CD4-positive, alpha-beta T cell treated with Interleukin-4 for 1 hour (primary cell): ENCODE measurements at places on chromosomes 4 and X.

DNA sequence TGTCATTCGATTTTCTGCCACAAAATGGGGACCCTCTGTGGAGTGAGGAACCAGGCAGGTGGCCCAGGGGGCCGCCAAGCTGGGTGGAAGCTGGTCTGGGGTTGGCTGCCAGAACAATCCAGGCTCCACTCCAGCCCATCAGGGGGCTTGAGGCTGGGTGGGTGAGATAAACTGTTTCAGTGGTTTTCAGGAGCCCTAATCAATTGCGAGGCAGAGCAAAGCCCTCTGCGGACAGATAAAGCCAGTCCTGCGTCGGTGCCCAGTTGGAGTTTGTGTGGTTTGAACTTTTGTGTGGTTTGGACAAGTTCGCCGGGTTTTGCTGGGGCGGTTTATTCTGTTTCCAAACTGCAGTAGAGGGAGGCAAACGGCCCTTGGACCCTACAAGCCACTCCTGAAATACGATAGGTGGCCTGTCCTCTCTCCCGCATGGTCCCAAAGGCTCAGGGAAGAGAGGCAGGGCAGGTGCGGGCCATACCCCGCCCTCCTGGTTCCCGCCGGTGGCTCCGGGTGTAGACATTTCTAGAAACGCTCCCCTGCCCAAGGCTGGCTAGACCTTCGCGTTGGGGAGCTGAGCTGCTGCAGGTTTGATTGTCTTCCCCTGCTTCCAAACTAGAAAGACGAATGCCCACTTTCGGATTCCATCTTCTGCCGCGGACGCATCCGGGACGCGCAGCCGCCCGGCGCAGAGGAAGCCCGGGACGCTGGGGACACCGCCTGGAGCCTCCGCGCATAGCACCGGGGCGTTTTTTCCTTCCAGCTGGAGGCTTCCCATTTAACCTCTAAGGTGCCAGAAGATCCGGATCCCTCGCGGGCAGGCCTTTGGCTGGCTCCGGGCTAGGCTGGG lies 169.0 kb upstream of the BCOR start:
- peak; percentile 52 for DNase-seq

DNA sequence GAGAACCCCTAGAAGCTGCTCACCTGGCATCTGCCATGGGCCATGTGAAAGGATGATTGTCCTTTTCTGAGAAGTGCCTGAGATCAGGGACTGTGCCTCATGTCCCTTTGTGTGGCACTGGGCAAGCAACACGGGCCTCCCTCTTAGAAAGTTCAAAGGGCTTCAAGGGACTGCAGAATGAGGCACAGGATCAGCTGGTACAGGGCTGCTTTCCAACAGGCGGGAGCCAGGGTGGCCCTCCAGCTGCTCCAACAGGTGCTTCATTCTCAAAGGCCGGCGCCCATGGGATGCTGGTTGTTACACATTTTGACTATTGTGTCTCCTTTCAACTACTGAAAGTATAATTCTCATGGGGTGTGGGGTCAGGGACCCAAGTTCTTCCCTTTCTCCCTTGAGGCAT lies 114.7 kb downstream of the ENPP6 start:
- no peak for DNase-seq

GRCh38 chr4:53558065-53558801 lies 33.1 kb downstream of the LNX1 start:
- DNase-seq = no peak

GRCh38 chrX:79369871-79370270 lies 2.7 kb upstream of the ITM2A start:
- DNase-seq = no peak

DNA sequence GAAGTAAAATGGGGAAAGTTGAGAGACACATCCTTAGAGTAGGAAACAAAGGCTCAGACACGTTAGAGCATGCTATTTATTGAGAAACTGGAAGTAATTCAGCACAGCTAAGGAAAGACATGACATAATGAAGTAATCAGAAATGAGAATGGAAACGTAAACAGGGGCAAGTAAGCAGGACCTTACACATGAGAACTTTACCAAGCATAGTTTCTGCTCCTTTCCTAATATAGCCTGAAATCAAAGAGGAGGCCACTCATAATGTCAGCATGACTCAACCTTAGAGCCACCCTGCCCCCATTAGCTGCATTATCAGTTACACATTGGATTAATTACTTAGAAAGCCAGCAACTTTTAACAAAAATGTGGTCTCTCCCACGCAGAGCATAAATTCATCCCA lies 558.3 kb upstream of the GRIA3 start:
- no peak for DNase-seq

DNA sequence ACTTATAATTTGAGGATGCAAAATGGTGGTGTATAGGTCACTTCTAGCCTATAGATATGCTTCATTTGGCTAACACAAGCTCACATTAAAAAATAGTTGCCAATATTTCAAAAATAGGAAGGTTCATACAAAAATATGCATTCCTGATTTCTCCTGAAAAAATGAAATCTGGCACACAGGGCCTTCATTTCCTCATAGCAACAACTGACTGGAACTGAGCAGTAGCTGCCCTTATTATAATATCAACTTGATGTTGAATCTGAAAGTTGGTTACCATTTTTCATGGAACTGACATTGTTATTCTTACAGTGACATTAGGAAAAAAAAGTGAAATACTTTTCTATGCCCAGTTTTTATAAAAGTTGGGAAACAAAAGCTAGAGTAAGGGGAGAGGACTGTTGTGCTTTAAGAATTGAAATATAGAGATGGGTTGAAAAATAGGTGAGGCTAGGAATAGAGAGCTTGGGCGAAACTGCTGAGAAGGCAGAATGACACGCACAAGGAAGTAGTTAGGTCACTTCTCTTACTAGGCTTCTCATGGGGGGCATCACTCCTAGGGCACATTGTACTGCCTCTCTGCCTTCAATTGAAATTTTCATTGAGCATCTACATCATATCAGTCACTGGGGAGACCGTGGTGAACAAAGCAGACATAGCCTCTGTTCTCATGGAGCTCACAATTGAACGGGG lies 43.1 kb upstream of the C1GALT1C1 start:
- DNase-seq = no peak

DNA sequence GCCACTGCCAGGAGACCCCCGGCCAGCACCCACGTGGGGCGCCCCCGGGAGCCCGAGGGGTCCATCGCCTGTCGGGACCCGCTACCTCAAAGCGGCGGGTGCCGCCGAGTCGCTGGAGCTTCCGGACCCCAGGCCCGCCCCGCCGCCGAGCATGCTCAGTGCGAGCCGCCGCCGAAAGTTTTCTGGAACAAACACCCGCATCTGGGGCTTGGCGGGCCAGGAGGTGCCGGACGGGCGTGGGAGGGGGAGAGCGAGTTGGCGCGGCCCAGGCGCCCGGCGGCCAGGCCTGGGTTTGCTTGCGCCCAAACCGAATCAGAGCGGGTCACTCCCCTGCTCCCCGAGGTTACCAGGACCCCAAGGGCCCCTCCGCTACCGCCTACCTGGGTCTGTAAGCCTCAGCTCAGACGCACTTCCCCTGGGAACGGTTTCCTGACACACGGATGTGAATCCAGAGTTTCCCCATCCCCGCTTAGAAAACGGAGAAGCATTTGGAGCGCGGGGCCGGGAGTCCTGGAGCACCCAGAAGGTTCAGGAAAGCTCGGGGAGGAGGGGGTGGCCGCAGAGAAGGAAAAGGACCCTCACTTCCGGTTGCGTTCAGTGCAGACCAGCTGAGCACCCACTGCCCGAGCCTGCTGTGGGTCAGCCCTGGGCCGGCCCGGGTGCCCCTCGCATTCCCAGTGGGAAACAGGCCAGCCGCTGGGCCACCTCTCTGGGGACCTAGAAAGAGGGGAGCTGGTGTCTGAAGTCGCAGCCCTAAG lies at the start of gene EVC2:
EVC2 (minus strand) TSS at position 111 of the 758 bp plus-strand sequence; CDS start at position 65, 46 bp downstream.
- no peak for DNase-seq

- DNase-seq = no peak
Measured at GRCh38 chrX:155046129-155046810, 19.6 kb downstream of the FUNDC2 start.

GRCh38 chr4:86775061-86775460 lies 74.1 kb downstream of the SLC10A6 start:
- no peak for DNase-seq

- DNase-seq = no peak
Measured at GRCh38 chr4:93359586-93359985, 469.0 kb upstream of the ATOH1 start.

GRCh38 chr4:134510544-134510943 lies 309.0 kb upstream of the PABPC4L start:
- no peak for DNase-seq
